Sigmoid colon (tissue), 7 donors: ENCODE measurements at places on chromosomes 4 and X. TPM values are rescaled to one million over a fixed set of nuclear protein-coding genes. Genes with fewer than 3 reads are reported as not detected.

SMR3B gene
- not detected for total RNA-seq

F8A1 gene
- 3.6 TPM for total RNA-seq

RBM47 gene
- total RNA-seq: 18.7 TPM

UTP3 gene
- total RNA-seq: 15.8 TPM

MAGEE2 gene
- not detected for total RNA-seq

EPGN gene
- not detected for total RNA-seq

MAMLD1 gene
- 2.9 TPM for total RNA-seq

PAGE1 gene
- total RNA-seq: not detected
